ENCODE measurements at places on chromosomes 13 and 19. TPM values are rescaled to one million over a fixed set of nuclear protein-coding genes. Genes with fewer than 3 reads are reported as not detected.

DNA sequence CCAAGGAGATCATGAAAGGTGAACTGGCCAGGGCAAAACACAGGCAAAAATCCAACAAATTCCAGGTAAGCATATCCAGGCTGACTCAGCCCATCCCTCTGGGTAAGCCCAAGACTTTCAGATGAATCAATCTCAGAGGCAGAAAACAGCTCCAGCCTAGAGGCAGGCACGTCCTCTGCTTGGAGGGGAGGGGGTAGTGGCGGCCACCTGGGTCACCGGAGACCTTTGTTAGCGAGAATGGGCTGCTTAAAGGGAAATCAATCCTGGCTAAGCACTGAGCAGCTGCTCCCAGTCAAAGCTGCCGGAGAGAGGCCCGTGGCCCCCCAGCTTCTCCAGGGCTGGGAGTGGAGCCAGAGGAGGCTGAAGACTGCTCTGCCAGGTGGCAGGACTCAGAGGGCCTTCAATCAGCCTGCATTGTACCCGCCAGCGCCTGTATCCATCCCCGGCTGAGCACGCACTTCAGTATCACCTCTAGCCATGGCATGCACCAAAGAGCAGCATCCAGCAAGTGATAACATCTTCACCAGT, 48.2 kb downstream of the PIN1 start:
- DNase-seq, result no peak

DNA sequence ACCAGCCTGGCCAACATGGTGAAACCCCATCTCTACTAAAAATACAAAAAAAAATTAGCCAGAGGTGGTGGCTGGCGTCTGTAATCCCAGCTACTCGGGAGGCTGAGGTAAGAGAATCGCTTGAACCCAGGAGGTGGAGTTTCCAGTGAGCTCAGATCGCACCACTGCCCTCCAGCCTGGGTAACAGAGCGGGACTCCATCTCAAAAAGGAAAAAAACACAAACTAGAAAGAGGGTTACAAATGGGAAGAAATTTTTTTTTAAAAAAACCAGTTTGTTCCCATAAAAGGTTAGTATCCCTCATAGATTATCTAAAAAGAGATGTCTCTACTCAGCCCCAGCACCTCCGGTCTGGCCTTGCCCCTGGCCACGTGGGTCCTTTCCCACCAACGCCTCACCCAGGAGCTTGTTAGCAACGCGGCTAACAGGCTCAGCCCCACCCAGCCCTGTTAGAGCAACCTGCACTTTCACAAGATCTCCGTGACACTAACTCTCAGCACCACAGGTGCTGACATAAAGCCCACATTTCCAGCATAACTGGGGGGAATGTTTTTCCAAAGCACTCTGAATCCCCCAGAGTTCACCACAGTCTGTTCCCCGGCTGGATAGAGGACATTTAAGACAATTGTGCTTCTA, 4.3 kb downstream of the DMKN start:
- DNase-seq, result no peak

GRCh38 chr13:101308247-101309013, 107.9 kb downstream of the NALCN start:
- no peak for DNase-seq

ZNF253 gene
- total RNA-seq, result 5.0 TPM

DNA sequence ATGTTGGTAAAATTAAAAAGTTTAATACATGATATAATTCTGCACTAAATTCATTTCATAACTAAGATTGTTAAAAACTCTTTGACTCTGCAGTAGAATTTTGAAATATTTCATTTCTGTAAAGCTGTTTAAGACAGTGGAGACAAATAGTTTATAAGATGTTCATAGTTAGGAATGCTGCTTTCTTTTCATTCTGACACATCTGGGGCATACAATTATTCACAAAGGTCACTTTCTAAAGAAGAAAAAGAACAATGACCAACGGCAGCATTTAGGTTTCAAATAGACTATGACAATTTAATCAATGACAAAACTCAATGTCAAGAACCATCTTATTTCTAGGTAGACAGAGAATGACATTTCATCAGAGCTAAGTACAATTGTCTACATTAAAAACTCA, 1422.1 kb downstream of the PCDH9 start:
- no peak for DNase-seq

- peak; percentile 23 for DNase-seq
These were observed 223.1 kb upstream of the TSHZ3 start for GRCh38 chr19:31572102-31572975.

LIM2 gene
- total RNA-seq, result not detected

GRCh38 chr13:48158915-48159314, 64.0 kb upstream of the MED4 start:
- no peak for DNase-seq

DNA sequence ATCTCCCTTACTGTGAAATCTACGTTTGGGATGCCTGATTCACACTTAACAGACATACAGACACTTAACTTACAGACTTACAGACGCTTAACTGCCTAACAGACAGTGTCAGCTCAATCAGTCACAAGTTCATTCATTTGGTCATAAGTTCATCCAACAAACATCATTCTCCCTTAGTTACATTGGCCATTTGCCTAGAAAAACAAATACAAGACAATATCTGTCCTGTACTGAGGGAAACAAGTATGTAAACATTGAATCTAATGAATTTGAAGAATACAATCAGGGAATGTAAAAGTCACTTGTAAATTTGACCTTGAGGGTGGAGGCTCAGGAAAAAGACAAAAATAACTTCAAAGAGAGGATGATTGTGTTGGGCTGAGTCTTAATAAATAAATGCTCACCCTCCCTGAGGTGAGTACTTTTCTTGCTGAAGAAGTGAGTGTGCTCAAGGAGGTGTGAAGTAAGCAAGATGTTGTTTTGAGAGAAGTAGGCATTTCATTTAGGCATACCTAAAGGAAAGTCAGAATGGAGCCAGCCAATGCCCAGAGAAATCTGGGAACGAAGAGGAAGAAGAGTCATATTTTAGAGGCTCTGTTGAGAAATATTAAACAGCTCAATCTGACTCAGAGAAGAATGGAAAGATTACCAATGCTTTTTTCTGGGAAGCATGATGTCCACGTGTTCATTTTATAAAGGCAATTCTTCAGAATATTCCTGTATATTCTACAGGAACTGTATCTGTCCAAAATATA, 958.4 kb upstream of the SLC10A2 start:
- no peak for DNase-seq

DNA sequence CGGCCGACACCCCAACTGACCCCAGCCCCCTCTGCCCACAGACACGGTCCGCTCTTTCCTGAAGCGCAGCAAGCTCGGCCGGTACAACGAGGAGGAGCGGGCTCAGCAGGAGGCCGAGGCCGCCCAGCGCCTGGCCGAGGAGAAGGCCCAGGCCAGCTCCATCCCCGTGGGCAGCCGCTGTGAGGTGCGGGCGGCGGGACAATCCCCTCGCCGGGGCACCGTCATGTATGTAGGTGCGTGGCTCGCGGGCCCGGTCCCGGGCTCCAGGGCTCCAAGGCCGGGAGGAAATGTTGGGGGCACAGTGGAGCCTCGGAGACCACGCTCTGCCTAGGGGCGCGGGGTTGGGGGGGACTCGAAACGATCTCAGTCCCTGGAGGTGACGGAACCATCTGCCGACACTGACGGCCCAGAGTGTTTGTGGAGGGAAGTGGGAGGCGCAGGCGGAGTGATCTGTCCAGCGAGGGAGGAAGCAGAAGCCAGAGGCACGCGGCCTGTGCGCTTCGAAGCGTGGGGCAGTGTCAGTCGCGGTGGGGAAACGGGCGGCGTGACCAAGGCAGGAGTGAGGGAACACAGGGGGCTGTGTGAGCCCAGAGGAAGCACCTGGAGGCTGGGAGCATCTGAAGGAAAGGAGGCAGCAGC, 6.3 kb downstream of the TBCB start:
- DNase-seq, result no peak

DNA sequence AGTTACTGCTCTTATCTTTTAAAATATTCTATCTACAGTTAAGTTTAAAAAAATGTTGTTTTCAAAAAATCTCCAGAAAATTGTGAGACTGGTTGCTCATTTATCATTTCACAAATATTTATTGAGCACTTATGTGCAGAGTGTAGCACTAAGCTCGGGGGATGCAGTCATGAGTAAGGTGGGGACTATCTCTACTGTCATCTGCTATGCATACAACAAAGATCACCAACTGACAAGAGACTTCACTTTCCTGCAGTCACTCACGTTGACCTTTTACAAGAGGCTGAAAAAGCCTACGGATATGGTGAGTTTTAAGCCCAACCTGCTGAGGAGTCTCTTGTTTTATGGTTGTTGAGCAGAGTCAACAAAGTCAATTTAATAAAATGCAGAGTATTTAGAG, 392.5 kb downstream of the KLF12 start:
- no peak for DNase-seq

DNA sequence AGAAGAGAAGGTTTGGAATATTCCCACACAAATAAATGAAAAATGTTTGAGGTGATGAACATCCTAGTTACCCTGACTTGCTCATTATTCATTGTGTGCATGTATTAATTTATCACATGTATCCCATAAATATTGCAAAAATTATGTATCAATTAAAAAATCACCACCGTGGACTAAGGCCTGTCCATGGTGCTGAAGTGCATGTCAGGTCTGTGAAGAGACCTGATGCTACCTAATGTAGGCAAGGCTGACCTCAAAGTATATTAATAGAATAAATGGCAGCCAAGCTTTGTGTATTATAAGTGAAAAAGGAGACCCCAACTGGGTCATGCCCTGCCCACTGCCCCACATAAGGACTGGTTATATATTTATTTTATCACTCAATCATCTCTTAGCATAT, 34.4 kb upstream of the ZNF835 start:
- no peak for DNase-seq

DNA sequence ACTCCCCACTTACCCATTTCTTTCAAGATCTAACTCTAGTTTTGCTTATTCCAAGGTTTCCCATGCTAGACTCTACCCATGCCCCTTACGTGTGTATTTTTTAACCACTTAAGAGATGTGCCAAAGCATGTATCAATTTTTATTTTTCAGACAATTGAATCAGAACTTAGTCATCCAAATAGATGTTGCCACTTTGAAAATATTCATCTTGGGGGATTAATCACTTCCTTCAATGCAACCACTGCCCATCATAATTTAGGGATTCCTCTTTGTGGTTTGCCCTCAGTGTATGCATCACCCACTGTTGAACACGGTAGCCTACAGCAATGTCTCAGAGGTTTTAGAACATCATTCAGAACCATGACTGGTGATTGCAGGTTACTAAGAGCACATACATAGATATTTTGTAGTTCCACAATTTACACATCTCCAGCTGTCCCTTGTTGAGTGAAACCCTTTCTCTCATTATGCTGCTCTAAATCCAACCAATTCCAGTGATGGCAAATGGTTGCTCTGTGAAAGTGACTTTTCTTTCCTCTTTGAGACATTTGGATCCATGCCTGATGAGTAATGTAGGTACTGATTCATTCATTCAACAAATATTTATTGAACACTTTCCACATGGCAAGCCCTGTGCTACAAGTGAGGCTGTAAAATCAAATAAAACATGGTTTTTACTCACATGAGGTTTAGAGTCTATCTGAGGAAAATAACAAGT, 60.6 kb upstream of the SERP2 start:
- DNase-seq, result no peak

EFNA2 gene
- not detected for total RNA-seq

F10 gene
- total RNA-seq, result 27.5 TPM

ZNF560 gene
- not detected for total RNA-seq

- no peak for DNase-seq
These were observed 583.7 kb upstream of the SPRY2 start for GRCh38 chr13:80924596-80924995.
